ENCODE measurements at places on chromosomes 5 and 9. TPM values are rescaled to one million over a fixed set of nuclear protein-coding genes. Genes with fewer than 3 reads are reported as not detected.

Gene PRUNE2
- total RNA-seq, result 0.72 TPM

Gene SOHLH1
- not detected for total RNA-seq

Gene GRIA1
- not detected for total RNA-seq

Gene ANKRD55
- total RNA-seq, result not detected

Gene UNC13B
- total RNA-seq, result 1.3 TPM

Gene GARIN3
- 0.77 TPM for total RNA-seq

Gene KCTD16
- total RNA-seq, result 0.29 TPM

Gene FREM1
- total RNA-seq, result not detected

Gene IL5
- 1.7 TPM for total RNA-seq

Gene DRD1
- total RNA-seq, result not detected

Gene CPLANE1
- total RNA-seq, result 4.8 TPM

Gene PLPP7
- 0.11 TPM for total RNA-seq

Gene NSMF
- total RNA-seq, result 112 TPM

Gene CERT1
- 24.6 TPM for total RNA-seq

Gene FNBP1
- total RNA-seq, result 266 TPM

Gene NR2F1-AS1
- total RNA-seq, result not detected

Gene MYMK
- not detected for total RNA-seq

Gene TMC1
- total RNA-seq, result not detected

Gene WDR5
- 50.9 TPM for total RNA-seq

Gene DAB2IP
- total RNA-seq, result 0.54 TPM

Gene TUSC1
- 0.38 TPM for total RNA-seq

Gene ADAMTS13
- total RNA-seq, result 2.9 TPM

Gene ADAMTS19
- not detected for total RNA-seq

Gene PCDHB10
- not detected for total RNA-seq

Gene NEUROG1
- not detected for total RNA-seq

Gene C5orf63
- 9.5 TPM for total RNA-seq

Gene FAM221B
- total RNA-seq, result not detected

Gene PCDHB16
- not detected for total RNA-seq

Gene ERCC8
- total RNA-seq, result 10.8 TPM

Gene SLC27A6
- not detected for total RNA-seq

Gene PCDHGC3
- not detected for total RNA-seq

Gene ADAMTSL1
- total RNA-seq, result not detected

Gene AMBP
- total RNA-seq, result not detected

Gene BHMT2
- total RNA-seq, result not detected

Gene F2RL2
- not detected for total RNA-seq

Gene FGD3
- total RNA-seq, result 43.5 TPM

Gene MEGF10
- total RNA-seq, result not detected

Gene SHOC1
- not detected for total RNA-seq

Gene SMIM33
- total RNA-seq, result not detected

Gene NKD2
- 2.3 TPM for total RNA-seq

Gene CTSV
- total RNA-seq, result 0.16 TPM

Gene ACTBL2
- total RNA-seq, result not detected

Gene MORN5
- total RNA-seq, result not detected

Gene INSL4
- total RNA-seq, result not detected

Gene SURF2
- 21.5 TPM for total RNA-seq

Gene RANBP3L
- not detected for total RNA-seq

Gene DAB2
- 0.16 TPM for total RNA-seq

Gene KLHL9
- total RNA-seq, result 15.8 TPM

Gene TRIM36
- total RNA-seq, result 0.18 TPM

Gene CDKN2A
- total RNA-seq, result 2.1 TPM

All from activated CD8-positive, alpha-beta T cell treated with anti-CD3 and anti-CD28 coated beads for 36 hours (primary cell).